ENCODE measurements at places on chromosomes 3 and 15.

DNA sequence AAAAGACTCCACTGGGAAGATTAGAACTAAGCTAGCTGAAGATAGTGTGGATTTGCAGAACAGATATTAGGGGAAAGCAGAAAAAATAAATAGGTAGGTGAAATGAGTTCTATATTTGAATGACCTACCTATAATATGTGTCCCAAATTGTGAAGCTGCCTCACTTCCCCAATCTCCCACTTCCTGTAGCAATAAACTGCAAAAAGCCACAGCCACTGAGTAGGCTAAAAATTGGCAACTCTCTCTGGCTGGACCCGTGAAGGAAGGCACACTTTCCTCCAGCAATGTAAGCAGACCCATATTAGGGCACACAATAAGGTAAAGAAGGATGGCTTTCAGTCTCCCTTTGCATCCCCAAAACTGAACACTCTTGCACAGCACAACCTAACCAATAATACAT lies 43.7 kb upstream of the NECTIN3 start:
- no peak for DNase-seq

DNA sequence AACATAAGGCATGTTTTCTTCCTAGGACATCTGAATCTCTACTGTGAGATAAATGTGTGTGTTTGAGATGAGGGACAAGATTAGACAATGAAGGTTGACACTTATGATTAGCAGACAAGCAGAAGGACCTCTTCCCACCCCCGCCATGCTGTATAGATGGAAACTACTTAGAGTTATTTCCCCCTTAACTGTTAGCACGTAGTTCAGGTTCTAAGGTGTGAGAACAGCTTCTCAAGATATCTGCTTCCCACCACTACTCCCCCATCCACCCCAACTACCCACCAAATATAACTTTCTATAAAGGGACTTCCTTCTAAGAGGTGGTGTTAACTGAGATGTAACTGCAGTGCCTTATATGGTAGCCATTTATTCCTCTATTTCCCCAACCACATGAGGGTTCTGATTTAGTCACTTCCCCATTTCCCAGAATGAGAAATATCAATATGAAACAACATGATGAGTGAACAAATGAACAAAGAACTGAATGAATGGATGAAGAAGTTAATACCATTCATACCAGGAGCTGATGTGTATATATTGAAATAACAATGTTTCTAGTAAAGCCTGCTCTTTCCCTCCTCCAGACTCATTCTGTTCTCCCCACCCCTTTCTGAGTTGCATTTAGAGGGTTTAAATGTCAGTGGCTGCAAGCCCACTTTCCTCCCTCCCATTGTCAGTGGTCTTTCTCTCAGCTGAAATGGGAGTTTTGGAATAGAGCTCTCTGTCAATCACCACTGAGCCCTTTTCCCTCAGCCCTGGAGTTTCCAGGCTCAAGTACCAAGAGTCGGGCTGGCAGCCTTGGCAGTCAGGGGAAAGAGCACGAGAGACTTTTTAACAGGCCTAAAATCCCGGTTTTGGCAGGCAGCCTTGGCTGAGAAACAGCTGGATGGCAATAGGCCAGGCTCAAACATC lies 7.7 kb upstream of the RFTN1 start:
- no peak for DNase-seq

DNA sequence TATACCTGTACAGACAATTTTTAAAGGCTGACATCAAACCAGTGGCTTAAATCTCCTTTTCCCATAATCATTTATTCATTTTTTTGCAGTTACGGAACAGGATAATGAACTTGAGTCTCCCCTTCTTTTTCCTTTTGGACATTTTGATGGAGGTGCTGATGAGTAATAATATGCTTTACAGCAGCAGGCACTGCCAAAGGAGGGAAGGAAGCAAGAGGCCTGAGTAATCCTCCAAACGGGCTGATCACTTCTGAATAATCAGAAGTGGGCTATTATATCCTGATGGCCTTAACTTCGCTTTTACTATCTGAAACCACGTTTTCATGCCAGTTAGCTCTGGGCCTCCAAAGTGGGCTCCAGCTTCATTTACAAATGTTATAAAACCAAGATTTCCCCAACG lies 527.2 kb downstream of the FOXP1 start:
- no peak for DNase-seq

- DNase-seq = no peak
Observed at GRCh38 chr15:67048281-67049279, 16.8 kb upstream of the SMAD3 start.

GRCh38 chr15:45221967-45222366 lies 30.1 kb upstream of the SLC28A2 start:
- DNase-seq = no peak

Measured in NCI-H187 treated with DMSO at 0.1 percent for 48 hours (cell line).